ENCODE measurements at places on chromosomes 4 and X. TPM values are rescaled to one million over a fixed set of nuclear protein-coding genes. Genes with fewer than 3 reads are reported as not detected.

GRCh38 chr4:7073526-7074390 is 5.9 kb upstream of the GRPEL1 start:
- DNase-seq, result peak; percentile 69

DNA sequence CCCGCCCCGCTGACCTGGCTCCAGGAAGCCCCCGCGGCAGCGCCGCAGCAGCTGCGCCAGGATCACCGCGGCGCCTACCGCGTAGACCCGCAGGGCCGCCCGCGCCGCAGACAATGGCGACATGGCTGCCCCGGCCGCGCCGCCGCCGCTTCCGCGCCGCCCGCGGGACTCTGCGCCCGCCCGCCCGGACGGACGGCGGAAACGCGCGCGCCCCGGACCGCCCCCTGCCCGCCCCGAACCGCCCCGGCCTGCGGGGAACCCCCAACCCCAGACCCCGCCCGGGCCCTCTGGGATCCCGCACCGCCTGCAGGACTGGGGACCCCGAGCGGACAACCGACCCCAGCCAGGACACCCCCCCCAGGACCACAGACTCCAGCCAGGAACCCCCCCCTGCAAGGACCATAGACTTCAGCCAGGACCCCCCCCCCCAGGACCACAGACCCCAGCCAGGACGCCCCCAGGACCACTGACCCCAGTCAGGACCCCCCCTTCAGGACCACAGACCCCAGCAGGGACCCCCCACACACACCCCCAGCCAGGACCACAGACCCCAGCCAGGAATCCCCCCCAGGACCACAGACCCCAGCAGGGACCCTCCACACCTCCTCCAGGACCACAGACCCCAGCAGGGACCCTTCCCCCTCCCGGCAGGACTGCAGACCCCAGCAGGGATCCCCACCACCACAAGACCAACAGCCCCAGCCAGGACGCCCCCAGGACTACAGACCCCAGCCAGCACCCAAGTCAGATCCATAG is at the start of the genes DHRSX and ZBED1:
Gene DHRSX (minus strand): TSS at position 174 of the 756 bp plus-strand sequence. CDS start 51 bp downstream, at position 123.
Gene ZBED1 (minus strand): TSS at position 174 of the 756 bp plus-strand sequence. CDS start 10,257 bp downstream, outside the sequence.
- no peak for DNase-seq

GRCh38 chr4:56048702-56049431 is 100.1 kb downstream of the CEP135 start:
- peak; percentile 32 for DNase-seq

SLC9A6 gene
- 22.4 TPM for total RNA-seq

CXCL9 gene
- total RNA-seq, result not detected

GRCh38 chrX:9785254-9785943 is 830 bp upstream of the SHROOM2 start:
- no peak for DNase-seq

LYAR gene
- 46.6 TPM for total RNA-seq
